ENCODE measurements at places on chromosomes 4 and X.

- no peak for DNase-seq
Observed at GRCh38 chr4:113872426-113873260, 106.8 kb downstream of the ARSJ start.

- no peak for DNase-seq
Observed at GRCh38 chr4:184782731-184783373, 42.9 kb downstream of the ACSL1 start.

- peak; percentile 79 for DNase-seq
Observed at GRCh38 chr4:110510955-110511544, 35.1 kb downstream of the ENPEP start.

- peak; percentile 37 for DNase-seq
Observed at GRCh38 chrX:106917830-106918500, 2.2 kb upstream of the CLDN2 start.

DNA sequence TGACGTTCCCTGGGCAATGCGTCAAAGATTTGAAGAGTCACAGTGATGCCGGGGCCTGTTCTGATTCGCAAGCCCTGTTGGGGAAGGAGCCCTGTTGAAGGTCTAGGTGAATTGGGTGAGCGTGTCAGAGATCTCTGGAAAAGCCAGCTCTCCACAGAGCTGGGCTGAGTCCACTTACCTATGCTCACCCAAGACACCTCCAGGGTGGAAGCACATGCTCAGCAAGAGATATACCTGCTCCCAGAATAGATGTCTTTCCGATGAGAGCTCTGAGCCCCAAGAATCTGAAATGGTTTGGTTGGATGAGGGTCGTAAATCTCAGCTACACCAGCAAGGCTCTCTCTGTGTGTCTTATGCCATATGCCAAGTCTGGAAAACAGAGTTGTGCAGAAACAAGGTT lies 1.7 kb downstream of the GABRQ start:
- DNase-seq = no peak

- DNase-seq = no peak
Observed at GRCh38 chr4:109495514-109495913, 61.9 kb downstream of the SEC24B start.

DNA sequence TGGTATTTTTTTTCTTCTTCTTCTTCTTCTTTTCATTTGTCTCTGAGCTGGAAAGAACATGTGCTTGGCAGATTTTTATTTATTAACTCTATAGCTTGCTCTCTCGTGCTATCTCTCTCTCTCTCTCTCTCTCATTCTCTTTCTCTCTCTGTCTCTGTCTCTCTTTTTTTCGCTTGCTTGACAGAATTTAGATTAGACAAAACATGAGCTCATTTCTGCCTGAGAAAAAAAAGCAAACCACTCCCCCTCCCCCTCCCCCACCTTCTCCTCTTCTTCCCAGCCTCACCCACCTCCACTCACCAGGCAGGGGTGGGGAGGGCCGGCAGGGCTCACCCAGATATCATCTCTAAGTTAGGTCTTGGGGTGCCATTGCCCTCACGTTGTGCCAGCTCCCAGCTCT lies 81.5 kb downstream of the PJA1 start:
- no peak for DNase-seq

- no peak for DNase-seq
Observed at GRCh38 chr4:5376015-5376414, 324.7 kb downstream of the STK32B start.

- no peak for DNase-seq
Observed at GRCh38 chr4:9611101-9611500, 166.9 kb downstream of the DEFB131A start.

GRCh38 chrX:3445806-3446490 lies 99.5 kb upstream of the MXRA5 start:
- no peak for DNase-seq

GRCh38 chr4:81148576-81148975 lies 66.4 kb downstream of the PRKG2 start:
- no peak for DNase-seq

GRCh38 chr4:184942444-184943425 lies 75.6 kb upstream of the HELT start:
- no peak for DNase-seq

GRCh38 chr4:47120783-47121182 lies 89.4 kb downstream of the GABRB1 start:
- no peak for DNase-seq

- no peak for DNase-seq
Observed at GRCh38 chr4:146458594-146458993, 63.1 kb downstream of the SLC10A7 start.

DNA sequence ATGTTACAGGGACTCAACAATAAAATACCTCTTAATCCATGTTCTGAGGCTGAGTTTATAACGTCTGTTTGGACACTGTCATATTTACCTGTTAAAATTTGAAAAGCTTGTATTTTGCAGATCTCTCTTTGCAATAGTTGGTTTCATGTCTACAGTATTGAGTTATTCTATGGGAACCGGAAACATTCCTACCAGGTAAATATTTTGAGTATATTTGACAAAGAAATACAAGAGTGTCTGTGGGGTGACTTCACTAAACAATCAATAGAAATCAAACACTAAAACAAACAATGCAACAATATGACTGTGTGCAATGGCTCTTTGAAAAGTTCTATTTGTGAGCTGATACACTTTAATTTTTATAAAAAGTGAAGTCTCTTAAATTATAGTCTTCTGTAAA lies 47.7 kb upstream of the CXCL8 start:
- DNase-seq = no peak

DNA sequence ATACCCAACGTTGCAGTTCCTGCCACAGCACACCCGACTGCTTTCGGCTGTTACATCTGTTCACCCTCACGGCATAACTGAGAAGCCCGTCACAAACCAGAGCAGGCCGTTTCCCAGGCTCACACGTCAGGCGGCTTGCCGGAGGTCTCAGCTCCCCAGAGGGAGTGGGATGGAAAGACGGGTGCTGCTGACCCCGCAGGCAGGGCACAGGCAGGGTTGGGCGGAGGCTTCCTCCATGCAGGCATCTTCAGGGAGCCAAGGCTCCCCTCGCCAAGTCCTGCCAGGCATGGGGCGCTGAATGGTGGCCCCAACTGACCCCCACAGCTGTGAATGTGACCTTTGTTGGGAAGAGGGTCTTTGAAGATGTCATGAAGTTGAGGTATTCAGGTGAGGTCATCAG lies 57.5 kb downstream of the ACOX3 start:
- DNase-seq = no peak

- DNase-seq = no peak
Observed at GRCh38 chr4:186500721-186501304, 54.6 kb downstream of the MTNR1A start.

GRCh38 chrX:50327235-50327634 lies 122.7 kb downstream of the CCNB3 start:
- no peak for DNase-seq

DNA sequence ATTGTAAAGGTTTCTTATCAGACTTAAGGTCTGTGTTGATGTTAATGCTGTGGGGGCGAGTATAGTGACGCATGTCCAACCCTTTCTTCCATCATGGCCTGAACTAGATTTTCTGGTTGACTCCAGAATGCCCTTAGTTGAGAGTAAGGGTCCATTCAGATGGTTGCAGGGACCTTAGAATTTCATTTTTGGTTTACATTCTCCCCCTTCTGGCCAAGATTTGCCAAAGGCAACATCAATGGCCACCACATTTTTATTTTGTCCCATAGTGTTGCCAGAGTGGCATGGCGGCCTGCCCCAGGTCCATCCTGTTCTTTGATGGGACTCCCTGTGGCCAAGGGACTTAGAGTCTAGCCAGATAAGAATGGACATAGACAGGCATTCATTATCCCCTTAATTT lies 368.5 kb downstream of the GPM6A start:
- DNase-seq = no peak

GRCh38 chr4:7959078-7959477 lies 19.4 kb upstream of the AFAP1 start:
- DNase-seq = no peak

DNA sequence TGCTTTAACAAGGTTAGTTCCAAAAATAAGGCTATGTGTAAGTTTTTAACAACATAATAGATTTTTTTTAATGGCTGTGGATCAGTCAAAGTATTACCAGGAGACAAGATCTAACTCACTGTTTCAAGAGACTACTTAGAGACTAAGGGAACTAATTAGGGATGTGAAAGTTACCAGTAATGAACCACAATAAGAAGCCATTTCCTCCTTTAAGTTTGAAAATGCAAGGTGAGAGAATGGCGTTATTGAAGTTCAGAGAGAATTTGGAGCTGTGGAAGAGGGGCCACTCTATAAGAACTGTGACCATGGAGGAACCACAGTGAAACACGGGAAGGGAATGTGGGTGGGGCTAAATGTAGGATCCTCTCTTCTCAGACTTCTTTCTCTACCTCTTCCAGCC lies 624.2 kb downstream of the GLUD2 start:
- no peak for DNase-seq

DNA sequence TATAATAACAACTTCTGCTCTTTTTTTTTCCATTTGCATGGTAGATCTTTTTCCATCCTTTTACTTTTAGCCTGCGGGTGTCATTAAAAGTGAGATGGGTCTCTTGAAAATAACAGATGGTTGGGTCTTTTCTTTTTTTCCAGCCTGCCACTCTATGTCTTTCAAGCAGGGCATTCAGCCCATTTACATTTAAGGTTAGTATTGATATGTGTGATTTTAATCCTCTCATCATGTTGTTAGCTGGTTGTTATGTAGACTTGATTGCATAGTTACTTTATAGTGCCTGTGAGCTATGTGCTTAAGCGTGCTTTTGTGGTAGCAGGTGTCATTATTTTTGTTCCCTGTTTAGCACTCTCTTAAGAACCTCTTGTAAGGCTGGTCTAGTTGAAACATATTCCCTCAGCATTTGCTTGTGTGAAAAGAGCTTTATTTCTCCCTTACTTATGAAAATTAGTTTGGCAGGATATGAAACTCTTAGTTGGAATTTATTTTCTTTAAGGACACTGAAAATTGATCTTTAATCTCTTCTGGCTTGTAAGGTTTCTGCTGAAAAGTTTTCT lies 326.1 kb downstream of the SH3BGRL start:
- DNase-seq = no peak

GRCh38 chr4:67723949-67724348 lies 23.0 kb upstream of the UBA6 start:
- DNase-seq = no peak

GRCh38 chrX:30085571-30085970 lies 129.8 kb upstream of the MAGEB2 start:
- DNase-seq = no peak

GRCh38 chr4:73801692-73802091 lies 34.8 kb upstream of the CXCL6 start:
- DNase-seq = no peak

- no peak for DNase-seq
Observed at GRCh38 chr4:179678093-179678814, 2236.0 kb upstream of the AGA start.

- no peak for DNase-seq
Observed at GRCh38 chr4:113579360-113579759, 182.2 kb downstream of the CAMK2D start.

GRCh38 chr4:168522356-168522755 lies 25.5 kb downstream of the PALLD start:
- DNase-seq = no peak

DNA sequence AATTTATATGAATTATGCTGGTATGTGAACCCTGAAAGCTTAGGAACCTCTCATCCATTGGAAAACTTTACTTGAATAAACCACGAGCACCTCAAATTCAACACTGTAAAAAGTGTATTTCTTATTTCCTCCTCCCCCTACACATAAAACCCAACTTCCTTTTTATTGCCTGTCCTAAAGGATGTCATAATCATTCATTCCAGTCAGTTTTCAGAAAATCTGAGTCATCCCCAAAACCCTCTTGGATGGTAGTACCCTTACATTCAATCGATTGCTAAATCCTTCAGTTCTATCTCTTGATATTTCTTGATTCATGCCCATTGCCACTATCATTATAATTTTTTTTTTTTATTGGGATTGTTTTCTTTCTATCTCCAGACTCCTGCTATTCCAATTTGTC lies 91.1 kb upstream of the ATP8A1 start:
- no peak for DNase-seq

All from small intestine (tissue), 16 donors.